ENCODE measurements at places on chromosomes 2 and 18.

- DNase-seq = no peak
Observed at GRCh38 chr2:109218087-109218791, 89.2 kb downstream of the SH3RF3 start.

- no peak for DNase-seq
Observed at GRCh38 chr2:27720004-27720551, 51.4 kb upstream of the MRPL33 start.

DNA sequence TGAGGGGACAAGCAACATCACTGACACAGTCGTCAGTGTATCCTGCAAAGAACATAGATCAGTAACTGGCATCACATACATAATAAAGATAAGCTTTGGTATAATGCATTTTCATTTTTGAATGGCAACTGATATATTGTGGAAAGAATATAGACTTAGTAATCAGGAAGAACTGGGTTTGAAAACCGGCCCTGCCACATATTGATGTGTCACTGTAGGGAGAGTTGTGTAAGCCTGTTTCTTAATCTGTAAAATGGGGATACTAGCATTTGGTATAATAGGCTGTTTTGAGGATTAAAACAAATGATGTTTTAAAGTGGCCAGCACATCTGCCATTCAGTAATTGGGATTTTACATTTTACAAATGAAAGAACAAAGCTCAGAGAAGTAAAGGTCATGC lies 277.8 kb upstream of the CNTNAP5 start:
- no peak for DNase-seq

GRCh38 chr18:11251891-11252270 lies 102.5 kb upstream of the PIEZO2 start:
- no peak for DNase-seq

DNA sequence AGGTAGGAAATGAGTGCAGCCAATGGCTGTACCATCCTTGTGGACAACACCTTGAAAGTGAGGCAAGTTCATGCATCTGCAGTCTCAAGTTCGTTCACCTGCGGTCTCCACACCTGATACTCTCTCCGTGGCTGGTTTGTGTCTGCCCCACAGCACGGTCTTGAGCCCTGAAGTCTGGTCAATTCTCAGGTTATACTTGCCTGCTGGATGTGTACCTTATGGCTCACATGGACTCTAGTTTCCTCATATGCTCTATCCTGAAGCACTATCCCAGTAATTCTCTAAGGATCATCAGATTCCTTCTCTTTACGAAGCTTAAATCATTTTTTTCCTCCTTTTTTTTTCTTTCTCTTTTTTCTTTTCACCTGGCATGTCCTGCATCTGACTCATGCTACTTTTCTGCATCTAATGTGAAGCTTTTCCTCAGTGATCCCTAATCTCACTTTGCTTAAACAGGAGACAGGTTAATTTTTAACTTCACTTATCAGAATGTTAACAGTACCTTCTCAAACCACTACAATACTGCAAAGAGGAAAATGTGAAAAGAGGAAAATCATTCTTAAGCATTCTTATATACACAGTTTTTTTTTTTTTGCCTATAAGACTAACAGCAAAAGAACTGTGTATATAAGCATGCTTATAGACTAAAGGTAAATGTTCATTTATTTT lies 511.2 kb downstream of the SOX11 start:
- DNase-seq = no peak

DNA sequence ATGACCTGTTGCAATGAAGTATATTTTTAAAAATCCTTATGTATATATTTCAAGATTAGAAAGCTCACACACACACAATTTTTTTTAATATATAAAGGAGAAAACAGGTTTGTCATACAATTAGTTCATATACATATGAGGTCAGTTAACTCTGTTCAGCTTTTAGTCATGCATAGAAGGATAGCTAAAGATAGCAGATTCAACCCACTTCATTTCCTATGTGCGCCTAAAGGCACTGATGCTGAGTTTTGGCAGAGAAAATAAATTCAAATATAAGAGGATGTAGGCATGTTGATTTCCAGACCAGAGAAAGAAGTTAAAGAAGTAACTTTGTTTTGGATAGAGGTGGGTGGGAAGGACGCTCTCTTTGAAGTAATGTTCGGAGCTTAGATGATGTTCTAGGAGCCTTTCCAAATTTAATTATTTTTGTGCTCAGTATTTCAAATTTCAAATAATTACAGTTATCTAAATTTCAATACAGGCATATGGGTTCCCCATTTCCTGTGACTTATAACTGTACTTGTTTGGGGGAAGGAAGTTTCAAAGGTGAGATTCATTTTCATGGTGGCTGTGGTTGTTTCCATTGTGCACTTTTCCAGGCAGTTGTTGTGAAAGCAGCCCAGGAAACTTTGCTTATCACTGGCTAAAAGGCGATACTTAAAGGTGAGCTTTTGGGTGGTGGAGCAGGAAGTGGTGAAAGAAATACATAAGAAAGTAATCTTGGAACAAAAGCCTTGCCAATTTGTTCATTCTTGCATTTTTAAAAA lies 523.4 kb upstream of the FANCL start:
- DNase-seq = no peak

DNA sequence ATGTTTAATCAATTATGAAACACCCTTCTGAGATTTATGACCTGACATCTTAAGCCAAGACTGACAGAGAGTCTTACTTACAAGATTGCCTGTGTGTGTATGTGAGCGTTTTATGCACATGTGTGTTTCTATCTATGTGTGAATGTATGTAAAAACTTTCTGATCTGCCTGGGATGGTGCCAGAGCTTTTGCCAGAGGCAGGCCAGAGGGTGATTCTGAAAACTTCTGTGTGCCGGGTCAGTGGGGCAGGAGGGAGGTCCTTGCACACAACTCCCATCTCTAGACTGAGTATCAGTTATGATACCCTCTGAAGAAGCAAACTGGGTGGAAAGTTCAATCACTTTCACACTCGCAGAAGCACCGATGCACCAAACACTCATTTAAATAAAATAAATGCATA lies 335.0 kb upstream of the NT5C1B start:
- DNase-seq = no peak

DNA sequence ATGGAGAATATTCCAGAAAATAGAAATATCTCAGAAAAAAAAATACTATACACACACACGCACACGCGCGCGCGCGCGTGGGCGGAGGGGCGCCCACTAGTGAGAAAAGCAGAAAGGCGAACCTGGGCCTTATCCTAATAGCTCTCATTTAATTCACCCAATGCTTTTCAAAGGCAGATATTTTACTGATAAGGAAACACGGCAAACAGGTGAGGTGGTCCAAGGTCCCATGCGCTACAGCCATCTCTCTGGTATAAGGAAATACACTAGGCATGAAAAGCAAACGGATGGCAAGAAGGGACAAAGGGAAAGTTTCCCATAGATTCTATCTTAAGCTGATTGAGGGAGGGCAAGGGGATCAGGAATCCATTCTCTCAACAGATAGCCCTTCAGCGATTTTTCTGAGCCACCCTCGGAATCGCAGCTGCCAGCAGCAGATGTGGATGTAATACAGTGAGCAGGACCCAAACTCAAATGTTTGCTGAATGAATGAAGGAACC lies 136.7 kb downstream of the TMEM247 start:
- DNase-seq = peak; percentile 50

- DNase-seq = no peak
Observed at GRCh38 chr2:67037655-67038054, 359.5 kb upstream of the ETAA1 start.

DNA sequence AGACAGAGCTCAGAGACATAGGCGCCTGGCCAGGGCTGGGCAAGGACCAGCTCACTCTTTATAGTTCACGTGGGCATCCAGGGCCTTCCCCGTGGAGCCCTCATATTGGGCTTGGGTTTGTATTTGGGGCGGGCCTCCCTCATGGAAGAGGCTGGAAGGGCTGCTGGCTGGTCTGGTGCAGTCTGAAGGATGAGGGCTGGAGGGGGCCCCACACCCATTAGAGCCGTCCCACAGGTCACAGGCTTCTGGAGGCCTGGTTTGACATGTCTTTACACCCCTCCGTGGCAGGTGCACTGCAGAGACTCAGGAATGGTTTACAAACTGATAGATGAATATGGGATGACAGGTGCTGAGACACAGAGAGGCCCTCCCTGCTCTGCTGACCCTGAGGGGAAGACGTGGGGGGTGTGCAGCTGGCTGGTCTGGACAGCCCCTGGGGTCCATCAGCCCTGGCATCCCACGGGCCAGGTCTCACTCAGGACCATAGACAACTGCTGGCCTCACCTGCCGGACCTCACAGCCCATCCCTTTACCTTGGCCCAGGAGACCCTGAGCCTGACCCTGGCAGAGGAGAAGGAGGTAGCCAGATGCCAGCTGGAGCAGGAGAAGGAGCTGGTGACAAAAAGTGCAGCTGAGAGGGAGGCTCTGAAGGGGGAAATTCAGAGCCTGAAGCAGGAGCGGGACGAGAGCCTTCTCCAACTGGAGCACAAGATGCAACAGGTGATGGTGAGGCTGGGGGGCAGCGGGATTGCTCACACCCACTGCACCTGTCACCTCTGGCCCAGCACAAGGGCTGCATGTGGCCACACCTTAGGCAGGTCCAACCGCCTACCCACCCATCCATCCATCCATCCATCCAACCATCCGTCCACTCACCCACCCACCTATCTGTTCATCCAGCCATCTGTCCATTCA lies 43.9 kb downstream of the CROCC2 start:
- DNase-seq = no peak

DNA sequence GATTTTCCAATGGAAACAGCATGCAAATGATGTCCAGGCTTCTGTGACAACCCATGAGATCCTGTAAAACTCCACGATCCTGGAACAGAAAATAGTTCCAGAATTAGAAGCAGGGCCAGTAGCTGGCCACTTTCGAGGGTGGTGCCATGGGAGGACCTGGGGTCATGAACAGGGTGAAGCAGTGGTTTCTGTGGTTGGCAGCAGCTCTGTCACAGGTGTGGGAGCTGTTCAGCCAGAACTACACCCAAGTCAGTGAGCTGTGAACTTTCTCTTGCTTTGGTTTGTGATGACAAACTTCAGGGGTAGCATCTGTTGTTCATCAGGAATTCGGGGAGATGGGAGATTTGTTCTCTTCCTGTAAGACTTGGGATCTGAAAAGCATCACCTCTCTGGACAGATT lies 314.4 kb upstream of the NT5C1B start:
- DNase-seq = no peak

- DNase-seq = no peak
Observed at GRCh38 chr2:122023059-122023864, 267.8 kb downstream of the TSN start.

DNA sequence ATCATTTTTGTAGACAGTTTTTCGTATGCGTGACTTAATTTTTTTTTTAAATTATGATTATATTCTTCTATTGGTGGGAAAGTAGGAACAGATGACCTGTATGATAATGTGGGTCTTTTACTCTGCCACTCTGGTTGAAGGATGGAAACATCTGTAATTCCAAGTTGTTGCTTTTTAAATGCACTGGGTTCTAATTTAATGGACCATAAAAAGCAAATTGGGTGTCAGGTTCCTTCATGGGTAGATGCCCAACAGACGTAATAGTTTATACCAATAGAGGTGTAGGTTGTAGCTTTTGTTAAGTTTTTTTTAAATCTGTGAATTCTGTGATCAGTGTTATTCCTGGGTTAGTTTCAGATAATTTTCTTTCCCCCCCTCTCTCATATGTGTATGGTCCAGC lies 117.6 kb downstream of the MAP4K4 start:
- no peak for DNase-seq

GRCh38 chr18:55328301-55328700 lies 259.7 kb downstream of the TCF4 start:
- no peak for DNase-seq

- DNase-seq = no peak
Observed at GRCh38 chr2:38601463-38602135, 1.1 kb downstream of the HNRNPLL start.

GRCh38 chr2:18301421-18302139 lies 258.9 kb downstream of the RDH14 start:
- no peak for DNase-seq

- no peak for DNase-seq
Observed at GRCh38 chr2:195044801-195045200, 612.2 kb upstream of the SLC39A10 start.

GRCh38 chr2:239551206-239551605 lies 150.4 kb upstream of the HDAC4 start:
- no peak for DNase-seq

GRCh38 chr2:8590938-8591337 lies 90.9 kb upstream of the ID2 start:
- peak; percentile 56 for DNase-seq

- DNase-seq = no peak
Observed at GRCh38 chr18:10242936-10243680, 211.3 kb upstream of the APCDD1 start.

- no peak for DNase-seq
Observed at GRCh38 chr2:157336137-157337010, 10.8 kb upstream of the ERMN start.

DNA sequence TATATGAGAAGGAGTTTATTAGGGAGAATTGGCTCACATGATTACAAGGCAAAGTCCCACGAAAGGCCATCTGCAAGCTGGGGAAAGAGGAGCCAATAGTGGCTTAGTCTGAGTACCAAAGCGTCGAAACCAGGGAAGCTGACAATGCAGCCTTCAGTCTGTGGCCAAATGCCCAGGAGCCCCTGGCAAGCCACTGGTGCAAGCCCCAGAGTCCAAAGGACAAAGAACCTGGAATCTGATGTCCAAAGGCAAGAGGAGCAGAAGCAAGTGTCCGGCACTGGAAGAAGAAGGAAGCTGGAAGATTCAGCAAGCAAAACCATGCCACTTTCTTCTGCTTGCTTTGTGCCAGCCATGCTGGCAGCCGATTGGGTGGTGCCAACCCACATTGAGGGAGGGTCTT lies 74.3 kb upstream of the NPAS2 start:
- DNase-seq = no peak

DNA sequence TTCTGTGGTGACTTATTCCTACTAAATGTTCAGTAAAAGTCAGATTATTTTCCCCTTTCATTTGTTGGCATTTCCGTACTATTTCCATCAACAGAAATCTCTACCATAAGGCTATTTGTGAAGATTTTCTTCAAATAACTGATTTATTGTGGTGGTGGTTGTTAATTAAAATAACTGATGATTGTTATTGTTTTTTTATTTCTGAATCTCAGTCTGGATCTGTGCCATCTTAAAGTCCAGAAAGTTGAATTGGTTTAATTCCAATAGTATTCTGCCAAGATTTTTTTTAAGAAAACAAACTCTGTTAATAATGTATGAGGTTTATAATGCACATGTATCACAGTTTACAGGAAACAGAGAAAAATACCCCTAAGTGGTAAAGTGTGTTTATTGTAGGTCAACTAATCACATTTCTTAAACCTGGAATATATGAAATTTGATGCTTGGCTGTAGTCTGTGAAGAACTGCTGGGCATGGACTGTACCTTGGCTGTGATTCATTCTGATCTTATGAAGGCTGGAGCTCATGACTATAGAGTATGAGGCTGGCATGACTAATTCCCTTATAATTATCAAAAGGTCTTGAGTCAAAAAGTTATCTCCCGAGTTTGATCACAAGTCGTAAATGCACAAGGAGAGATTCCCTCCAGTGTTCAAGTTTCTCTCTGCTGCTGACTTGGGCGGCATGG lies 134.2 kb upstream of the RND3 start:
- no peak for DNase-seq

Measured in NCI-H187 (cell line).